Activated CD4-positive, alpha-beta memory T cell treated with anti-CD3 and anti-CD28 coated beads, Interleukin-2, amount 10 ng/mL, durations not matched to agents 7 days and 5 days (primary cell): ENCODE measurements at places on chromosomes 4 and X. TPM values are rescaled to one million over a fixed set of nuclear protein-coding genes. Genes with fewer than 3 reads are reported as not detected.

- DNase-seq, result peak; percentile 28
Observed at GRCh38 chrX:14027036-14027435, 2.7 kb downstream of the GEMIN8 start.

- peak; percentile 24 for DNase-seq
Observed at GRCh38 chr4:30717208-30718020, 2.8 kb upstream of the PCDH7 start.

DNA sequence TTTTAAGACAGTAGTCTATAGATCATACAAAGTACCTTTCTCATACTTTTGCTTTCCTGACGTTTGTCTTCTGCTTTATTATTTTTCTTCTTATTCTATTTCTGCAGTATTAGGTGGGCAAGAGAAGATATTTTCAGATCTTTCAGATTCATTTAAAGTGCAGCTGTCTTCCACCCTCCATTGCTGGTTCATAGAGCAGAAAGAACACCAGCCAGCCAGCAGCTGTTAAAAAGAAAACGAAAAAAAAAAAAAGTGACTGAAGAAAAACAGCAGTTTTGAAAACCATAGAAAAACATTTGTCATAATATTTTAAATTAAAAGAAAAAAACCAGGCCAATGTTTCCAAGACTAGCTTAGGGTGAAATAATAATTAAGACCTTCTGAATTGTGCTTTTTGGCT, 42.9 kb downstream of the SMAD1 start:
- DNase-seq, result no peak

Gene CXCL11
- 0.33 TPM for total RNA-seq

- no peak for DNase-seq
Observed at GRCh38 chr4:140047786-140048185, 106.2 kb downstream of the MAML3 start.

GRCh38 chrX:112889400-112889799, 48.8 kb upstream of the AMOT start:
- no peak for DNase-seq

DNA sequence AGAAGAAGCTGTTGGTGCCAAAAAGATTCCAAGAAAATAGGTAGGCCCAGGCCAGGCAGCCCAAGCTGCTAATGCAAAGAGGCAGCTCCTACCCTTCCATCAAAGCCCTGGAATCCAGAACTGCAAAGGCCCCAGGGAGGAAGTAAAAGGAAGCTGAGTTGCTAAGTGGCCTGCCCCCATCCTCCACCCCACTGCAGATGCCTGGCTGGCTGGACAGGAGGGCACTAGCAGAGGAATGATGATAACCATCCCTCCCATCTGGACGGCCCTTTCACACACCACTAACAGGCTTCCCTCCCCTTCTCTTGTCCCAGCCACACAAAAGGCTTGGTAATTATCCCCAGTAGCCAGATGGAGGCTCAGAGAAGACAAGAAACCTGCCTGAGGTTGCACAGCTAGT, 32.4 kb upstream of the PJA1 start:
- no peak for DNase-seq

Gene NUP62CL
- total RNA-seq, result 2.5 TPM

DNA sequence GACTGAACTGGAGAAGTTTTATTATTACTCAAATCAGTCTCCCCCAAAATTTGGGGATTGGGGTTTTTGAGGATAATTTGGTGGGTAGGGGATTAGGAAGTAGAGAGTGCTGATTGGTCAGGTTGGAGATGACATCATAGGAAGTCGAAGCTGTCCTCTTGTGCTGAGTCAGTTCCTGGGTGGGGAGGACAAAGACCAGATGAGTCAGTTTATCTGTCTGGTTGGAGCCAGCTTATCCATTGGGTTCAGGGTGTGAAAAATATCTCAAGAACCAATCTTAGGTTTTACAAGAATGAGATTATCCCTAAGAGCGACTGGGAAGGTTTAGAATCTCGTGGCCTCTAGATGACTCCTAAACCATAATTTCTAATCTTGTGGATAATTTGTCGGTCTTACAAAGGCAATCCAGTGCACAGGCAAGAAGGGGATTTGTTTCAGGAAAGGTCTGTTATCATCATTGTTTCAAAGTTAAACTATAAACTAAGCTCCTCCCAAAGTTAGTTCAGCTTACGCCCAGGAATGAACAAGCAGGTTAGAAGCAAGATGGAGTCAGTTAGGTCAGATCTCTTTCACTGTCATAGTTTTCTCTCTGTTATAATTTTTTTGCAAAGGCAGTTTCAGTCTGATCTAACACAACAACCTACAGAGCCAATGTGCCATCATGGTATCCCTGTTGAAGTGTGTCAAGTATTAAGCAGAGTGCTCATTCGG, 274.5 kb downstream of the SLC7A11 start:
- DNase-seq, result no peak

GRCh38 chrX:80578517-80579105, 158.4 kb downstream of the TENT5D start:
- no peak for DNase-seq

Gene CT47B1
- total RNA-seq, result not detected

- DNase-seq, result no peak
Observed at GRCh38 chrX:43580621-43581020, 75.5 kb upstream of the MAOA start.

GRCh38 chr4:139279760-139280620, at the start of gene MGARP:
Gene MGARP, minus strand, starts transcription at chr4:139280225. Its CDS starts 67 bp downstream, at chr4:139280158.
- DNase-seq, result no peak

DNA sequence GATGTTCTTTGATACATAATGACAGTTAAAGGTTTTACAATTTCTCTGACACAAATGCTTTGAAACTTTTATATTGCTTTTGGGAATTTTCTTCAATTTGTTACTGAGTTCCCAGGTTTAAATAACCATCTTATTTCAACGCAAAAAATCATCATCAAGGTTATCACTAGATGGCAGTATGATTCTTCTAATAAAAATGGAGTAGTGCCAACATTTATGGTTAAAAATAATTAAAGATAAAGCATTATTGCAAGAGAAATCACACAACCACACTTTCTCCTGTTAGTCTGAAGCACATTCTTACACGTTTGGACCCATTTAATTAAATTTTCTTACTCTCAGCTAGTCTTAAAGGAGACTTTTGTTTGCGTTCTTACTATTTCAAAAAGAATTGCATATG, 611.3 kb upstream of the CPXCR1 start:
- DNase-seq, result no peak

Gene ADGRG4
- not detected for total RNA-seq

DNA sequence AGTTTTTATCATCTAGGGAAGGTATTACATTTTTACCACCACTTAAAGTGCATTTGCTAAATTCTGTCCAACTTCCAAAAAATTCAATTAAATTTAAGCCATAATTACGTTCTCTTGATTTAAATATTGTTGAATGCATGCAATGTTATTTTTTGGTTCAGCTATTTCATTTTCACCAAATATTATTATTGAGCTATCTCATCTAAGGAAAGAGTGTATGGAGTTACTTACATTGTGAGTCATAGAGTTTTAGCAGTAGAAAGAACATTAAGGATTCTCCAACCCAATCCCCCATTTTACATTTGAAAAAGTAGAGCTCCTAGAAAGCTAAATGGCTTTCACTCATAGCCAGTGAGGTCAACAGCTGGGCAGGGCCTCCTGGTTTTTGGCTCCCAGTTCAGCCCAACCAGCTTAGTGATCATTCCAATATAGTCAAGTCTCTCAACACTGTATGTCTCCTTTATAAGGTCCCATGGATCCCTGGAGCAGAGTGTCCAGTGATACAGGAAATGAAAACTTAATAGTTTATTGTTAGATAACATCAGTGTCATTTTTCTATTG, 60.5 kb downstream of the NDNF start:
- DNase-seq, result no peak

Gene PRKG2
- 0.60 TPM for total RNA-seq
